CD4-positive, alpha-beta T cell (primary cell): ENCODE measurements at places on chromosomes 12 and 14. TPM values are rescaled to one million over a fixed set of nuclear protein-coding genes. Genes with fewer than 3 reads are reported as not detected.

Gene CCNB1IP1
- total RNA-seq, result 26.2 TPM

Gene CLEC2A
- total RNA-seq, result not detected

Gene SLCO1B1
- total RNA-seq, result not detected

Gene PIK3C2G
- not detected for total RNA-seq

Gene IL23A
- 27.5 TPM for total RNA-seq

Gene OGFOD2
- total RNA-seq, result 14.9 TPM

Gene MTERF2
- 7.6 TPM for total RNA-seq

Gene ERP27
- 16.2 TPM for total RNA-seq

Gene NELL2
- 147 TPM for total RNA-seq

Gene PHETA1
- total RNA-seq, result 1.7 TPM

Gene RPL10L
- total RNA-seq, result not detected

Gene SMCO2
- not detected for total RNA-seq

Gene CLEC9A
- total RNA-seq, result 0.55 TPM

Gene SALL2
- total RNA-seq, result 2.9 TPM
